Fibroblast of skin of abdomen (primary cell): ENCODE measurements at places on chromosomes 6 and 20.

GRCh38 chr20:10282979-10283456 is 64.4 kb downstream of the SNAP25 start:
- peak; percentile 73 for DNase-seq

DNA sequence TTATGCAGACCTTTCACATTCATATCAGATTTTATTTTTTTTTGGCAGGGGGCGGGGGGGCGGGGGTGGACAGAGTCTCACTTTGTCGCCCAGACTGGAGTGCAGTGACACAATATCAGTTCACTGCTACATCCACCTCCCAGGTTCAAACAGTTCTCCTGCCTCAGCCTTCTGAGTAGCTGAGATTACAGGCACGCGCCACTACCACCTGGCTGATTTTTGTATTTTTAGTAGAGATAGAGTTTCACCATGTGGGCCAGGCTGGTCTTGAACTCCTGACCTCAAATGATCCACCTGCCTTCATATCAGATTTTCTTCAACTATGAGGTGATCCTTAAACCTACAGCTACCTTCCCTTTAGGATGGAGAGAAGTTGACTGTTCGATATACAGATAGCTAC is 8.0 kb upstream of the SUMO4 start:
- DNase-seq, result no peak

DNA sequence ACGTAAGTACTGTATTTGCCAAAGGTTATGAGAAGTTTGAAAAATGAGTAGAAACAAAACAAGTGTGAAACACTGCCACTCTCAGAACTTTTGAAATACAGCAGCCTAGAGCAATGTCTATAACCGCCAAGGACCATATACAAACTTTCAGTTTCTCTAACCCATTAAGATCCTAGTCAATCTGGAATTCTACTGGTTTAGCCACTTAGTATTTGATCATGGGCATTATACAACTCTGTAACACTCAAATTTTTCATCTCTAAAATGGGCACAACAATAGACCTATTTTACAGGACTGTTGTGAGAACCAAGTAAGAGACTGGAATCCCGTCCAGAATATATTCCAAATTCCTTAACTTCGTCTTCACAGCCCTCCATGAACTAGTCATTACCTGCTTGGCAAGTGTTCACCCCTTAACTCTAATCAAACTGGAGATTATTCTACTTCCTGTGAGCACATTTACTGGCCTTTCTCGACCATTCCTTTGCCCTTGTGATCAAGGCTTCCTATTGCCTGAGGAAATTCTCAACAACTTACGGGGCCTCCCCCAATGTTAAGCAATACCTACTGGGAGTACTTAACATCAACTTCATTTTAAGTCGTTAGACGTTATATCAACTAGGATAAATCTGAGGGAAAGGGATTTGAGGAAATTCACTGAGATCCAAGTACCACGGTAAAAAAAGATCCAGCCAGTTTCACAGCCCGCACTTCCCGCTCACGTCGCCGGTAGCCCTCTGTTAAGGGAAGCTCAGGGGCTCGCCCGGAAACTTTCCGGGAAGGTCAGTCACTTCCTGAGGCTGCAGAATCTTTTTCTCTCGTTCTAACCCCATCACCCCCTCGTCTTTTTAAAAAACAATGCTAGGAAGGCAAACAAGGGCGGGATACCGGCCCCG is 1.1 kb downstream of the EIF2S2 start:
- DNase-seq, result peak; percentile 38

- no peak for DNase-seq
Observed at GRCh38 chr6:107337191-107337741, 122.1 kb downstream of the PDSS2 start.

DNA sequence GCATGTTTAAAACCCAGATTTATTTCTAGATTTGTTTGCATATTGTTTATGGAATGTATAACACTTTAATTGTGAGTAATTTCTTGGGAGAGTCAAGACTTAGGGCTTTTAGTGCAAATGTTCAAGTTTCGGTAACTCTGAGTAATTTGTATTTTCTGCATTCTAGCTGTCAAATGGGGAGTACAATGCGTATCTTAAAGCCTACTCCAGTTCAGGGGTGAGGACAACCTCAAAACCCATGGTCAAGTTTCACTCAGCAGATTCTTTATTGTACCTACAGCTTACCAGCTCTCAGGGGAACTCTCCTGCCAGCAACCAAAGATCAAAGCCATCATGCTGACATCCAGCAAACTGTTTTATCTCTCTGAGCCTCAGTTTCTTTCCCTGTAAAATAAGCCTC is 458.6 kb upstream of the JARID2 start:
- no peak for DNase-seq

DNA sequence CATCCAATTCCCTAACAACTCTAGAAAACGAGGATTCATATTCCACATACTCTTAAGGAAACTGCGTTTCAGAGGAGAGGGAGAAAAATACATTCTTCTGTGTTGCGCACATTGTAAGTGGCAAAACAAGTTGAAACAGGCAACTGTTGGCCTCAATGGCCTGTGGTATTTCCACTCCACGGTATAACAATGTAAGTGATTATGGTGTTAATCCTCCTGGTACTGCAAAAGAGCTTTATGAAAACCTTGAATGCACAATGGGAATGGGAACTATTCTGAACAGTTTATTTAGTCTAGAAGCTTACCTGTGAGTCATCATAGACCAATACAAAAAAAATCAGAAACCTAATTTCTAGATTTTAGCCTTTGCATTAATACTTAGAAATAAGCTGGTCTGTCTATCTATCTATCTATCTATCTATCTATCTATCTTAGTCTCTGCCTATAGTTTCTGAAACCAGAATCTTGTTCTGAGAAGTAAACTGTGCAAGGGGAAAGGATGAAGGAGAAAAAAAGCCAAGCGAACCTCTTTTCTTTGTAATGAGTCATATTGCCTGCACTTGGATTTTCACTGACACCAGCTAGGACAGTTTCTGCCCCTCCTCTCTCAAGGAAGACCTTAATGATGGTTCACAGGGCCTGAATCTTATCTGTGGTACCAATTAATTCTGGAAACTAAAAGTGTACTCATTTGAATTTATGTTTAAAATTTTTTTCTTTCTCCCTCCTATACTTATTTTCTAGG is 101.5 kb downstream of the RNF144B start:
- DNase-seq, result peak; percentile 35

DNA sequence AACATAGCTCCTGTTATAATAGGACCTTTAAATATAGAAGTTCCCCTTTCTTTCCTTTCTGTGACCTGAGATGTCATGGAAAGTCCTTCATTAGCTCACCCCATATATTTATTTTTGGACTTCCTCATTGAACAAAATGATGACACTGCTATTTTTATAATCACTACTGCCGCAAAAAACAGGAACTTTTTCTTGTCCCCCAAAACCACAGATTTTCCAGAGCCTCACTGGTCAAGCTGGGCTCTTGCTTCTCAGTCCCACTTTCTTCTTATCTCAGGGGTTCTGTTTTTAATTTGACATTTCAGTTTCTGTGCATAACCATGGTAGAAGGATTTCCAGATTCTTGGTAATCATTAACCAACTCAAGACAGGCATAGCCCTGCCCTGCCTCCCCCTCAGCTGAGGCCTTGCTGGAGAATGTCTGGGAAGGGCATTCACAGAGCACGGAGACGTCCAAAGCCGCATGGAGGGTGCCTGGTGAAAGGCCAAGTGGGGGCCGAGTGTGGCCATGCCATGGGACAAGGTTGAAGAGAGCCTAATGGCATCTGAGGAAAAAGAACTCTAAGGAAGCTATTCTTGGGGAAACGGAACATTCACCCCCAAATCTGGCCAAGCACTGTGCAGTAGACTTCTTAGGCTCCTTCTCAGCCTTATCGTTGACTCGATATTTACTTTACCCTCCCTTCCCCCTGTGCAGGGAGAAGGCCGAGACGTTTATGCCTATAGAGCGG is 73.7 kb downstream of the EDN1 start:
- DNase-seq, result no peak

GRCh38 chr6:75220357-75220756 is 14.5 kb upstream of the COL12A1 start:
- DNase-seq, result peak; percentile 49

GRCh38 chr6:116169880-116170279 is 43.9 kb upstream of the COL10A1 start:
- no peak for DNase-seq

DNA sequence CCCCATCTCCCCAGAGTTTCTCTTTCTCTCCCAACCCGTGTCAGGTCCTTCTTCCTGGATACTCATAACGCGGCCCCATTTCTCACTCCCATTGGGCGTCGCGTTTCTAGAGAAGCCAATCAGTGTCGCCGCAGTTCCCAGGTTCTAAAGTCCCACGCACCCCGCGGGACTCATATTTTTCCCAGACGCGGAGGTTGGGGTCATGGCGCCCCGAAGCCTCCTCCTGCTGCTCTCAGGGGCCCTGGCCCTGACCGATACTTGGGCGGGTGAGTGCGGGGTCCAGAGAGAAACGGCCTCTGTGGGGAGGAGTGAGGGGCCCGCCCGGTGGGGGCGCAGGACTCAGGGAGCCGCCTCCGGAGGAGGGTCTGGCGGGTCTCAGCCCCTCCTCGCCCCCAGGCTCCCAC is at the start of gene HLA-F:
HLA-F (plus strand) TSS at position 173 of the 404 bp plus-strand sequence; CDS start at position 203, 30 bp downstream.
- peak; percentile 68 for DNase-seq

DNA sequence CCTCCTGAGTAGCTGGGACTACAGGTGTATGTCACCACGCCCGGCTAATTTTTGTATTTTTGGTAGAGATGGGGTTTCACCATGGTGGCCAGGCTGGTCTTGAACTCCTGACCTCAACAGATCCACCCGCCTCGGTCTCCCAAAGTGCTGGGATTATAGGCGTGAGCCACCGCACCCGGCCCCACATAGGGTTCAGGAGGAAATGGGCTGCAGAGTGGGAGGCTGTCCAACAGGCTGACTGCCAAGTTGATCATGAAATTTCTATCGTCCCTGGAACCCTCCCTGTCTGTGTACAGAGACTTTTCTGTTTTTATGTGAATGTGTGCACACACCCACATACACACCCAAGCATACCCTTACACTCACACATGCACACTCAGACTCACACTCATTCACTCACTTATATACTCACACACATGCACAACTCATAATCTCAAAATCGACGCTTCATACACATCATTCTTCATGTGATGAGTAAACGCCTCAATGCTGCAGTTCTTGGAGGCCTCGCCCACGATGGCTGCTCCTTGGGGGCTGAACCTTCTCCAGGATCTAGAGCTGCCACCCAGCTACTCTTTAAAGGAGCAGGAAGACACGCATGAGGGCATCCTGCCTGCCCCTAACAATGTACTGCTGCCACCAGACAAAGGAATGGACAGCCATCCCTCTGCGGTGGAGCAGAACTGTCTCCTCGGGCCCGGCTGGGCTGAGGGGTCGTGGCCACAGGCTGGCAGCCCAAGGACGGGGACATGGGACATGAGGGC is 35.6 kb downstream of the SUN5 start:
- DNase-seq, result no peak

DNA sequence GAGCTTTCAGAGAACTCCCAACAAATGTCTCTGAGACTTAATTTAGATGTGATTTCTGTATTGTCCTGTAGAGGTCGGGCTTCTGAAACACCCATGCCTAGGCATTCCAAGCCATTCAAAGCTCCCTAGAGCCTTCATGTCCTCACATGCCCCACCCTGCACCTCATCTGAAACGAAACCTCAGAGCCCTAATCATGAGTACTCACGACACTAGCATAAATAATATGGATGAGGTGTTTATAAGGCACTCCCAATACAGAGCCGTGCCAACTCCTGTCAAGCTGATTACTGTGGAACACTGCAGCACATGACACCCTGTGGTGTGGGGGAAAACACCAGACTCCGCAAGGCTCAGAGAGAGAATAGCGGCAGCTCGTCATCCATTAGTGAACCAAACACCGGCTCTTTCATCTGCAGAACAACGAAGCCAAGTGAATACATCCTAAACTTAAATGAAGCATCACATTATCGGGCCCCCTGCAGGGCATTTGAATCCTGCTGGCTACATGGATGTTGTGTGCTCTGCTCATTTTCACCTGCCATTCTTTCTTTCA is 83.8 kb downstream of the FNDC1 start:
- peak; percentile 77 for DNase-seq

GRCh38 chr20:48180618-48181017 is 395.3 kb upstream of the SULF2 start:
- no peak for DNase-seq

DNA sequence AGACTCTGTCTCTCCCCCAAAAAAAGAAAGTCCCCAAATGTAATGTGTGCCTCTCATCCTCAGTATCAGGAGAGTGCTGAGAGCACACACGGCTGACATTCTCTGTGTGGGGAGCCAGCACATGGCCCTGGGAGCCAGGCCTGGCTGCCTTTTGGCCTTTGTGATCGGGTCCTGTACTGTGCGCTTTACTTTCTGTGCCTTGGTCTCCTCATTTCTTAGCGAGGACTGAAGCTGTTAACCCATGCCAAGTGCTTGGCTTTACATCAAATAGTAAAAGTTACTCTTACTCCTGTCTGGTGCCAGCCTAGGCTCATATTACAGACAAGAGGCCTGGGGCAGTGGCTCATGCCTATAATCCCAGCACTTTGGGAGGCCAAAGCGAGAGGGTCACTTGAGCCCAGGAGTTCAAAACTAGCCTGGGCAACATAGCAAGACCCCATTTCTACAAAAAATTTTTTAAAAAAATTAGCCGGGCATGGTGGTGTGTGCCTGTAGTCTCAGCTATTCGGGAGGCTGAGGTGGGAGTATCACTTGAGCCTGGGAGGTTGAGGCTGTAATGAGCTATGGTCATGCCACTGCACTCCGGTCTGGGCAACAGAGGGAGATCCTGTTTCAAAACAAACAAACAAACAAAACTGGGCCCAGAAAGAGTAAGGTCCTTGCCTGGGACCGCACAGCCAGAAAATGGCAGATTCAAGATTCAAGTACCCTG is 50.3 kb downstream of the SNAI1 start:
- no peak for DNase-seq

DNA sequence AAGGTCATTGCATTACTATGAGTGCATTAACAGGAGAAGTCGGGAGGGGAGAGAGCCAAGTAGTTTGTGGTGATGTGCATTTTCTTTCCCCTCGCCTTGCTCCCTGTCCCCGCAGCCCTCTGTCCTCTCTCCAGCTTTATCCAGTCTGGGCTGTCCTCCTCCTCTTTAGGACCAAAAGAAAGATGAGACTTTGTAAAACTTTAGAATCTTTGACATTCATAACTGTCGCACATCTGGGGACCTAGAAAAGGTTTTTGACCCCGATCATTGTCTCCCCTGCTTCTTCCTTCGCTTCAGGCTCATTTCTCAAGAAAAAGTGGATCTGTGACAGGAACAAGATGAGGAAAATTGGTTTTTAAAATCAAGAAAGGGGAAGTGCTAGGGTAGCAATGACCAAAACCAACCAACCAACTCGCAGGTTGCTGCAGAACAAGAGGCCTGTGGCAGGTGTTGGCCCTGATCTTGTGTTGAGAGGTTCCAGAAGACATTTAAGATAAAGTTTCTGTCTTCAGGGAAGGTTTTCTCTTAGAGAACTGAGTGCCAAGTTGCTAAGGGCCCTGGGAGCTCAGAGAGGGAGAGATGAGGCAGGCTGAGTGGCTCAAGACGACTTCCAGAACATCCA is 17.6 kb downstream of the SYTL3 start:
- DNase-seq, result no peak

DNA sequence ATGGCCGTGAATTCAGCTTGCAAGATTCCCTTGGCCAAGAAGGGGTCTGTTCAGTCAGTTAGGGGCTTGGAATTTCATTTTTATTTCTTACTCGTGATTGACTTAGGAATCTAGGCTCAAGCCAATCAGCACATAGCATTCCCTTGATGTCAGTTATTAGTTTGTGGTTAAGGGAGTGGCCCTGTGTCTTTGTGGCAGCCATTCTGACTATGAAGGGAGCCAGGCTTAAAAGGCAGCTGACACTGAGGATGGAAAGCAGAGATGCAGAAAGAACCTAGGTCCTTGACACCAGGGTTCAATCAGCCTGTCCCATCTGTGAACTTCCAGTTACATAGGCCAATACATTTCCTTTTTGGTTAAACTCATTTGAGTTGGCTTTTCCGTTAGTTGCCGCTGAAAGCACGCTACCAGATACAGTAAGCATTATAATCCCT is 48.1 kb downstream of the MCUR1 start:
- peak; percentile 84 for DNase-seq
